ENCODE measurements at places on chromosomes 16 and 17.

GRCh38 chr17:27633312-27634025 is 2.5 kb downstream of the LGALS9 start:
- DNase-seq, result no peak

DNA sequence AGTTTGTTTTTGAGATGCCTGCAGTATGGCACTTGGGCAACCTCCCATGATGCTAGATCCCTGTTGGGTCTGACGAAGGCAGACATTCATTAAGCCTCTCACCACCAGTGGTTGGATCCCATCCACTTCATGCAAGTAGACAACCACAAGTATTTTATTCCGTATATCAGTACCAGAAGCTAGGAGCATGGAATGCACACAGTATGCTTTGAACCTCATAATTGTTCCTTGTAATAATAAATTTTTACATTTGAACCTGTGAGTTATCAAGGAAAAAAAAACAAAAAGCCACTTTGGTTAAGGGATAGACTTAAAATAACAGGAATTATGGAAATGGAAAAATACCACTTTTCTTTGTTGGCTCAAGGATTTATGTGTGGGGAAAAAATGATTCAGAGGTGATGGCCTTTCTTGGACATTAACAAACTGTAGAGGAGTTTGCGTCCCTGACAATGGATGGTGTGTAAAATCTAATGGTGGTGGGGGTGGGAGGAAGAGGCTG is 107.1 kb upstream of the KCNJ16 start:
- DNase-seq, result peak; percentile 97

- no peak for DNase-seq
These were observed 299.8 kb upstream of the ZFHX3 start for GRCh38 chr16:73347500-73348375.

- DNase-seq, result peak; percentile 67
These were observed 69.4 kb downstream of the ZDHHC7 start for GRCh38 chr16:84941921-84942320.

DNA sequence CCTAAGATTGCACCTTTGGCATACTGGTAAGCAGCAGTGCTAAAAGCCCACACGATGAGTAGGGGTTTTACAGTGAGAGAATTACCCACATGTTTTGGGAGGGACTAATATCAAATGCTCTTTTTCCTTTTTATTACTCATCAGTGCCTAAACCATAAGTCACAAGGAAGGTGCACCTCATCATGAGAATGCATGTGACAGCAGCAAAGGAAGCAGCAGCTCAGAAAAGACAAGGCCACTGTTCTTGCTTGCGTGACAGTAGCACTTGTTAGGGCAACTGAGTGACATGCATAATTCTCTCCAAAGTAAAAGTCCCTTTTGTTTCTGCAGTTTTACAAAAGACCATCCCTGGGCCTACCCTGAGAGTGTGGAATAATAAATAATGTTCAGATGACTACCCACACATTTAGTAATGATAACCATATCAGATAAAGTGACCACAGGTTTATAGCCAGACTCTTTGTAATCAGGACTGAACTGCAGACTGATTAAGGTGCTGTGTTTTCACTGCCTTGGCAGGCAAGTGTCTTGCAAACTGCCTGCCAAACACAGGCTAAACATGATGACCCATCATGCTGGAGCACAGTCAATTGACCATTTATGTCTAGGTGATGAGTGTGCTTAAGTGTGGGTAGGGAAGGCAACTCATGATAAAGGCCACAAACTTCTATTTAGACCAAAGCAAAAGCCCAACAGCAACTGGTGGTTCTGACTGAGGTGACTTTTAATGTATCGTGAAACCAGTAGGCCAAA is 1751.4 kb downstream of the TP53TG3F start:
- no peak for DNase-seq

- peak; percentile 83 for DNase-seq
These were observed 8.5 kb downstream of the TIMM22 start for GRCh38 chr17:1005361-1005946.

GRCh38 chr17:51467336-51467735 is 207.0 kb downstream of the UTP18 start:
- DNase-seq, result no peak

GRCh38 chr17:8173871-8174322 is 2.3 kb downstream of the TMEM107 start:
- no peak for DNase-seq

DNA sequence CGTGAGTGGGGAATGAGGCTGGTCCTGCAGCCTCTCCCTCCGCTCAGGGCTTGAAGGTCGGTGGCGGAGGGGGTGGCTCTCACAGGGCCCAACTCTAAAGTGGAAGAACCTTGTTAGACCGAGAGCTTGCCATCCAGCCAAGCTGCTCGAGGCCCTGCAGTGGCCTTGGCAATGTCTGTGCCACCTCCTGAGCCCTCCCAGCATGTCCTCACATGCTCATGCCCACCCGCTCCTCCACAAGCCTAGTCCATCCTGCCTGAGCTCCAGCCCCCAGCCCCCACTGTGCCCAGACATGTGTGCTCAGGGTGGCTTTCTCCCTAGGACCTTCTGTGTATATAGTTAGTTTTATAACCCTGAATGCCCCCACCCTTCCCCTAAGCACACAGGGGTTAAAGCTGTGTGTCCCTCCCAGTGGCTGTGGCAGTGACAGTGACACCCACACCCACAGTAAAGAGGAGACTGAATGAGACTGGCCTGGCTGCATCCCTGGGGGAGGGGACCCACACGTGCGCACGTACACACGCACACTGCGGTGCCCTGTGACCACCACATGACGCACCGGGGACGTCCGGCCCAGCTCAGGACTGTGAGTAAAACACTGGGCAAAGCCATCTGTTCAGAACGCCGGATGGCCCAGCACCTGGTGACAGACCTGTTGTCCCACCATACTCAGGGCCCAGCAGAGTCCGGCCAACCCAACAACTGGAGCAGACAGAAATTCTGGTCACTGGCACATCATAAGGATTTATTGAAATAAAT is 15.6 kb downstream of the PDK2 start:
- no peak for DNase-seq

DNA sequence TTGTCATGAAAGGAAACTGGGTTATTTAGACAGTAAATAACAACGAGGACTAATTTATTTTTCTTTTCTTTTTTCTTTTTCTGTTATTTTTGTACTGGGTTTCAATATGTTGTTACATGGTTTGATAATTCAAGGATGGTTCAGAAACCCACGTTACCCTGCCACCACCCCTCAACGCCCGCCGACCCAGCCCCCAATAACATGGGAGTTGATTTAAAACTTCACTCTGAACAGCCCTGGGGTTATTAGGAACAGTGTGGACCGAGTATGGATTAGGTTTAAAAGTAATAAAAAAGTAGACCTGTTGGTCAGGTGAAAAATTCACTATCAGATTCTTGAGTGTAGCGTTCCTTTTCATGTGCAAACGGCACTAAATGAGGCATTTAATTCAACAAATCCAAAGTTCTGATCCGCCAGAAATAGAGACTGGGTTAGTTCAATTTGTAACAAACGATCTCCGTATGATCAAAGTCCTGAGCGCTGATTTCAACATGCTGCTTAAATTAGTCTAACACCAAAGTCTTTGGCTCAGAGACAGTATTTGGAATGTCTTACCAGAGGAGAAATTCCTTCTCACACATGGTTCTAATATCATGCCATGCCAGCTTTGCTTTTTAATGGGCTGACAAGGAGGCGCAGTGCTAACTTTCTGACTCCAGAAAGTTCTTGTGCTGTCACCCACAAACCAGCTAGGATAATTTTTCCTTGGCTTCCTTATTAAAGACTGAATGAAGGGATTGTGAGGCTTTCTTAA is 173.1 kb upstream of the IRX3 start:
- peak; percentile 91 for DNase-seq
